Chondrocyte (in vitro differentiated cells): ENCODE measurements at places on chromosomes 2 and 18. TPM values are rescaled to one million over a fixed set of nuclear protein-coding genes. Genes with fewer than 3 reads are reported as not detected.
A peak's percentile ranks its signal among the peaks of the same experiment; 100 is the strongest.

PROKR1 gene
- total RNA-seq: not detected in 3 replicates

GRCh38 chr2:150012986-150013385 is 425.4 kb upstream of the MMADHC start:
- no peaks in the 10 kb centered on the region for H3K27me3 ChIP-seq
- H3K27ac ChIP-seq: no peak overlapping the region
- H3K4me3 ChIP-seq: no peak overlapping the region
- DNase-seq: no peak

IL36B gene
- total RNA-seq: not detected in 3 replicates

PIEZO2 gene
- total RNA-seq: 115 to 147 TPM (median 142 TPM) in 3 replicates

DNA sequence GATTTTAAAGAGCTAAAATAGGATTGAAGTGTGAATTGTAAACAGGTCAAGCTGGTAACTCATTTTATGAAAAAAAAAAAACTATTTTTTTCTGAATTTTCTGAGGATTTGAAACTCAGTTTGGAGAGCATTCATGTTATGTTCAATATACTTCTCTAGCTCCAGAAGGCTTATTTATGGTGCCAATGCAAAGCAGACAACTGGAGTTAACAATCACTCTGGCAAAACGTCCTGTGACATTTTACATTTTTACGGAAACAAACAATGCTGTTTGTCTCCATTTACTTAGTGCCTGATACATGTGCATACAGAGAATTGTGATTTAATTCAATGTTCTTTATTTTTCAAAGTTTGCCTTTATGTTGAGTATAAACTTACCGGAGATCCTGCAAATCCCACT is 96.0 kb downstream of the COL5A2 start:
- peaks cover 71% of the 10 kb centered on the region for H3K4me1 ChIP-seq
- H3K27me3 ChIP-seq: no peaks in the 10 kb centered on the region
- H3K4me3 ChIP-seq: no peak overlapping the region
- no peak for DNase-seq

DNA sequence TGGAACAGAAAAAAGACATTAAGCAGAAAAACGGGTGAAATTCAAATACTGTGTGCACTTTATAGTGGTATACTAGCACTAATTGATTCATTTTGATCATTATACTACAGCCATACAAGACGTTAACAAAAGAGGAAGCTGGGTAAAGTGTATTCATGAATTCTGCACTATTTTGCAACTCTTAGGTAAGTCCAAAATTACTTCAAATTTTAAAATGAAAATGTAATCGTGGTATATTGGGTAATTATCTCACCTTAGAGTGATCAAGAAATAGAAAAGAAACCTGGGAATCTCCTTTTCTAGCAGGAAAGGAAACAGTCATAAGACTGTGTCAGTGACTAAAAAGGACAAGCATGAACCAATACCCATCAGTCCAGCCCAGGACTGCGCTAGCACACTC is 5.4 kb downstream of the TGFBRAP1 start:
- H3K4me1 ChIP-seq: peaks cover 69% of the 10 kb centered on the region
- H3K27me3 ChIP-seq: no peaks in the 10 kb centered on the region
- H3K27ac ChIP-seq: peak overlapping the region; percentile 98
- H3K36me3 ChIP-seq: no peaks in the 10 kb centered on the region
- H3K4me3 ChIP-seq: no peak overlapping the region
- DNase-seq: no peak

DNA sequence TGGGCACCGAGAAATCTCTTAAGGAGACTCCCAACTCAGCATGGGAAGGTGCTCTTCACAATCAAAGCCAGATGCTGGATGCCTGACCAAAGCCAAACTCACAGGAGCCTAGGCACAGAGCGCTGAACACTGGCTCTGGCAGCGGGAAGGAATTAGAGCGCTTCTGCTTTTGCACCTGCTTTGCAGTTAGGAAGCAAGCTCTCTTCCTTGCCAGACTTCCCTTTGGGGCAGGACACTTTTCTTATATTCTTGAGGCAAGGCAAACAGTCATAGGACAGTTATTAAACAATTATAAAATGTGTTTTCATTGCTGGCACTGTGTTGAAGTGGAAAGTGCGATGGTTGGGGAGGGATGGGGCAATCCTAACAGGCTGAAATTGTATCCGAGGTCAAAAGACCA is 79.6 kb upstream of the DNMT3A start:
- no peak for DNase-seq
- no peak overlapping the region for H3K27ac ChIP-seq
- no peaks in the 10 kb centered on the region for H3K36me3 ChIP-seq
- H3K27me3 ChIP-seq: no peaks in the 10 kb centered on the region
- no peak overlapping the region for H3K4me3 ChIP-seq
- H3K4me1 ChIP-seq: peaks cover 4% of the 10 kb centered on the region

DNAH6 gene
- total RNA-seq: 0.12 TPM in 1 of 3 replicates, not detected in the others

DNA sequence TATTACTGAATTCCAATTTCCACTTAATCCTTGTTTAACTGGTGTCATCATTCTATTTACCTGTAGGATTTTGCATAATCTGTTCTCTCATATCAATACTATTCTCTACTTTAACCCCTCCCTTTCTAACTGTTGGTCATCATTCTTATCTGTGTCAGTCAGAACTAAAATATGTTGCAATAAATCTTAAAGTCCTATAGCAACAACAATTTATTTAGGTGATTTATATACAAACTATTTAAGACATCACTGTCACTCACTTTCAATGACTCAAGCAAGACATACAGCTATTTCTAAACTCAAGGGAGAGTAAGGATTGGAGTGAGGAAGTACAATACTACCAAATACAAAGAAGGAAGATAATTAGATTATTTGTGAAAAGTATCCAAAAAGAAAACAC is 740.4 kb downstream of the DSC3 start:
- H3K36me3 ChIP-seq: no peaks in the 10 kb centered on the region
- H3K27ac ChIP-seq: no peak overlapping the region

DNA sequence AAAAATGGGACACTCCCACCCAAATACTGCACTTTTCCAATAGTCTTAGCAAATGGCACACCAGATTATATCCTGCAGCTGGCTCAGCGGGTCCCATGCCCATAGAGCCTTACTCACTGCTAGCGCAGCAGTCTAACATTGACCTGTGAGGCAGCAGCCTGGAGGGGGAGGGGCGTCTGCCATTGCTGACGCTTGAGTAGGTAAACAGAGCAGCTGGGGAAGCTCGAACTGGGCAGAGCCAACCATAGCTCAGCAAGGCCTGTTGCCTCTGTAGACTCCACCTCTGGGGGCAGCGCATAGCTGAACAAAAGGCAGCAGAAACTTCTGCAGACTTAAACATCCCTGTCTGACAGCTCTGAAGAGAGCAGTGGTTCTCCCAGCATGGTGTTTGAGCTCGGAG is 110.4 kb downstream of the CTIF start:
- H3K27ac ChIP-seq: no peak overlapping the region
- peaks cover 27% of the 10 kb centered on the region for H3K36me3 ChIP-seq
- DNase-seq: no peak
- no peaks in the 10 kb centered on the region for H3K27me3 ChIP-seq

DNA sequence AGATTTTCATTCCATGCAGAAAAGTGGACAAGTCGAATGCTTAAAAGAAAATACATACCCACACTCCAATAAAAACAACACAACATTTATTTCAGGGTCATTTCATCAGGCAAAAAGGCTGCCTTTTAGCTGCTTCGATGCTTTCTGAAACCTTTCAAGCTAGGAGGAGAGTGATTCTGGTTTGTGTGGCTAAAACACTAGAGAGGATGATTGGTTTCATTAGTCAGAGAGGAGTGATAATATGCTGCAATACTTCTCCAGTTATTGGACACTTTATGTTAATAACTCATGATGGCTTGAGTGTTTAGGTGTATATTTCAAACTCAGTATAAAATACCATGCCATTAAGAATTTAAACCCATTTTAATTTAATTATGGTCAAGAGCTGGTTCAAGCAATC is 614.0 kb downstream of the SLC4A3 start:
- DNase-seq: no peak
- no peaks in the 10 kb centered on the region for H3K36me3 ChIP-seq
- no peaks in the 10 kb centered on the region for H3K27me3 ChIP-seq
- H3K4me3 ChIP-seq: no peak overlapping the region

SP3 gene
- 56.9 to 59.4 TPM (median 58.7 TPM) in 3 replicates for total RNA-seq

DNA sequence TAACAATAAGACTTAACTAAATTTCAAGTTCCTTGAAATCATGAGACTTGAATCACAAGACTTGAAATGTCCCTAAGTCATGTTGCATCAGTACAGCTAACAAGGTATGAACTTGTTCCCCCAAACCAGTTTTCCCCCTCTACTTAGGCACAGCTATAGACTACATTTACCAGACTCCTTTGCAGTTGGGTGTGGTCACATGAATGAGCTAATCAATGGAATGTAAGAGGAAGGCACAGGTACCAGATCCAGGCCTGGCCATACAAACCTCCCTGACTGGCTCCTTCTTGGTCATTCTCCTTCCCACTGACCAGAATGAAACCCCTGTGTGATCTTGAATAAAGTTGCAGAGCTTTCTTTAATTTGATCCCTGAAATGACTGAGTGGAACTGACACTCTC is 77.8 kb downstream of the DNER start:
- no peak for DNase-seq
- no peaks in the 10 kb centered on the region for H3K4me1 ChIP-seq
- H3K27ac ChIP-seq: no peak overlapping the region
- H3K36me3 ChIP-seq: no peaks in the 10 kb centered on the region
- peaks cover 20% of the 10 kb centered on the region for H3K27me3 ChIP-seq

DNA sequence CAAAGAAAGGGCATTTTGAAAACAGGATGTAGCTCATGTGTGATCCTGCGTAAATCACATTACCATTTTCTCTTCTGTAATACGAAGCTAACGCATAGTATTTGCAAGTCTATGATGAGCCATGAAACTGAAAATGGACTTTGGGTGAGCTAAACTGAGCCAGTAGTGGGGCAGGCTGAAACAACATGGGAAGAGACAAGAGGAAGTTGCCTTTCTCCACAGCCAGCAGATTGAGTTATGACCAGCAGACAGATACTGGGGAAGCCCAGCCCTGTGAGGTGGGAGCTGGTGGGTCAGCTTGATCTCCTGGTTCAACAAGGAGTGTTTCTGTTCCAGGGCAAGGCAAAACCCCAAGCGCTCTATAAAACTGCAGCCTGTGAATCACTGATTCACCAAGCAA is 11.8 kb downstream of the CYRIA start:
- no peak overlapping the region for H3K4me3 ChIP-seq
- H3K27me3 ChIP-seq: peaks cover 4% of the 10 kb centered on the region
- H3K27ac ChIP-seq: no peak overlapping the region
- no peaks in the 10 kb centered on the region for H3K36me3 ChIP-seq

- peaks cover 4% of the 10 kb centered on the region for H3K27me3 ChIP-seq
- no peak overlapping the region for H3K27ac ChIP-seq
- no peak for DNase-seq
- no peaks in the 10 kb centered on the region for H3K4me1 ChIP-seq
- H3K36me3 ChIP-seq: peaks cover 6% of the 10 kb centered on the region
These were observed 45.6 kb downstream of the LONRF2 start for GRCh38 chr2:100276716-100277115.

TEX44 gene
- not detected in 3 replicates for total RNA-seq

GCKR gene
- 0.21 TPM in 1 of 3 replicates, not detected in the others for total RNA-seq

ERCC3 gene
- 35.2 to 41.8 TPM (median 37.5 TPM) in 3 replicates for total RNA-seq

DNA sequence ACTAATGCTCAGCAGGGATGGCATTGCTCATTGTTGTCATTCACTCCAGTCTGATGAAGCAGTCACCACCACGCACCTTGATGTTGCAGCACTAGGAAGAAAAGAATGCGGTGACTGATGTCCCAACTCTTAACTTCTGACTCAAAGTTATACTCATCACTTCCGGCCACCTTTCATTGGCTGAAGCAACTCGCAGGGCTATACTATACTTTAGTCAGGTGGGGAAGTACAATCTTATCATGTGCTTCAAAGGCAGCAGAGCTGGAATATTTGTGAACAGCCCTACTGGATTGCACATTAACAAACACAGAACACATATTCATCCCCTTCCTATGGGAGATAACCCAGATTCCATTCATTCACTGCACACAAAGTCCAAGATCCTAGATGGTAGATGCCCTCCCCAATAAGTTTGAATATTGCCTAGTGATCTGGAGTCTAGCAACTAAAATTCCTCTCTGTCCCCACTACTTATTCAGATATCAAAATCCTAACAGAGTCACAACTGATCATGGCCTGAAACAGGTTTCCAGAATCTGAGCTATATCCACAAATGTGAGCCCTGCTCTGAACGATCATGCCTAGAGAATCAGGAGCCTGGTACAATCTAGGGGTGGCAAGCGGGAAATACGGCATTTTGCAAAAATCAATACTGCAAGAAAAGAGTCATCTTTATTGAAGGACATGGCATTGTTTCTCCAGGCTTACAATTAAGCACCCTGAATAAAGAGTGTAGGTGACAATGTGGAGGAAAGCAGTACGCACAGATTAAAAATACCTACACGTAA is 3.4 kb upstream of the SPATS2L start:
- no peak for DNase-seq
- H3K36me3 ChIP-seq: no peaks in the 10 kb centered on the region
- no peaks in the 10 kb centered on the region for H3K27me3 ChIP-seq
- H3K4me1 ChIP-seq: peaks cover 47% of the 10 kb centered on the region

- no peak overlapping the region for H3K4me3 ChIP-seq
- no peak overlapping the region for H3K27ac ChIP-seq
- peaks cover 3% of the 10 kb centered on the region for H3K36me3 ChIP-seq
- H3K27me3 ChIP-seq: no peaks in the 10 kb centered on the region
These were observed 106.2 kb downstream of the BCL2 start for GRCh38 chr18:63213331-63213900.

- no peak overlapping the region for H3K27ac ChIP-seq
- peaks cover 20% of the 10 kb centered on the region for H3K4me1 ChIP-seq
- no peaks in the 10 kb centered on the region for H3K27me3 ChIP-seq
- no peak for DNase-seq
- H3K4me3 ChIP-seq: peak overlapping the region; percentile 92
- peaks cover 4% of the 10 kb centered on the region for H3K36me3 ChIP-seq
These were observed 1.1 kb upstream of the MTERF4 start for GRCh38 chr2:241103176-241103595.

GRCh38 chr2:231640241-231640640 is 47.6 kb downstream of the TEX44 start:
- H3K4me1 ChIP-seq: peaks cover 42% of the 10 kb centered on the region
- no peaks in the 10 kb centered on the region for H3K36me3 ChIP-seq
- no peak for DNase-seq
- peak overlapping the region; percentile 62 for H3K27ac ChIP-seq
